ENCODE measurements at places on chromosomes 5 and 9.

DNA sequence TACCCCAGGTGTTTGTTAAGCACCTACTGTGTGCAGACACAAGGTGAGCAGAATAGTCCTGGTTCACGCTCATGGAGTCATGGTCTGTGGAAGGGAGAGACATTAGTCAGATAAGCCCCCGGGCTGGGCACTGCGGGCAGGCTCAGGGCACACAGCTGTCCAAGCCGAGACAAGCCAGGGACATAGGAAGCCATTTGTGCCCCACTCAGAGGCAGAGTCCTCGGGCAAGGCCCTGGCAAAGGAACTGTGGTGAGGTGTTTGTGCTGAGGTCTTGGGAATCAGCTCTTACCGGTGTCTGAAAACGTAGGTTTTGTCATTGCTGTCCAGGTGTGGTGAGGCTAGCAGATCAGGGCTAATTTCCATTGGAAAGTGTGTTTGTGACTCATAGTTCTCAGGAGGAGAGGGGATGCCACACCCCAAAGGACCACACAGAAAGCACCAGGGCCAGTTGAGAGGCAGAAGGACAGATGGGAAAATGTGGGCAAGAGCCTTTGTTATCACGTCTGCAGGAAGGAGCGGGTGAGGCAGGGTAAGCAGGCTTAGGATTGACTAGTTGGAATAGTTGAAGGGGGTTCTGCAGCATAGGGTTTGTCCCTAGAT is 46.1 kb upstream of the NEURL1B start:
- no peak for DNase-seq

DNA sequence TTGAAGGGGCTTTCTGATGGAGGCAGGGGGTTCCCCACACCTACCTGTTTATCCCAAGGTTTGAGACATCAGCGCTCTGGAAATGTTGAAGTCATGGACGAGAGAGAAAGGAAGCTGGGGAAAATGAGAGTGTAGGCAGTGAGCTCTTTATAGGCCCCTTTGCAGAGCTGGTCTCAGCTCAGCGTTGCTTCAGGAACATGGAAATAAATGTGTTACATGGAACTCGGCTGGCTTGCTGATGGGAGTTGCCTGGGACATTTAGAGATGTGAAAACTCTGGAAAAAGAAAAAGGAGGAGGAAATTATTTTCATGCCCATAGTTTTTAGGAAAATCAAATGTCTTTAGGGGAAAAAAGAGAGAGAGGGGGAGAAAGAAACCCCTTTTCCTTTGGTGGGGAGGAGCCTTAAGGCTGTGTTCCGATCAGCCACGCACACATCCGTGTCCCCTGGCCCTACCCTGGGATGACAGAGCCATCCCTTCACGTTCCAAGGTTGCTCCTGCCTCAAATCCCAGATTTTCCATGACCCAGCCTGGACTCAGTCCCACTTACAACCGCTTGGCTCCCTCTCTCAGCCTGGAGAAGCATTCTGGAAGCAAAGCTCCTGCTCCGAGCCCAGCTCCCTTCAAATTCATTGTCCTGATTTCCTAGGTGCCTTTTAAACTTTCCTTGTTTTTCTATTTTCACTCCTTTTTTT is 78.3 kb downstream of the COL27A1 start:
- DNase-seq: no peak

- DNase-seq: no peak
Observed at GRCh38 chr9:136625101-136626065, 37.3 kb upstream of the EGFL7 start.

DNA sequence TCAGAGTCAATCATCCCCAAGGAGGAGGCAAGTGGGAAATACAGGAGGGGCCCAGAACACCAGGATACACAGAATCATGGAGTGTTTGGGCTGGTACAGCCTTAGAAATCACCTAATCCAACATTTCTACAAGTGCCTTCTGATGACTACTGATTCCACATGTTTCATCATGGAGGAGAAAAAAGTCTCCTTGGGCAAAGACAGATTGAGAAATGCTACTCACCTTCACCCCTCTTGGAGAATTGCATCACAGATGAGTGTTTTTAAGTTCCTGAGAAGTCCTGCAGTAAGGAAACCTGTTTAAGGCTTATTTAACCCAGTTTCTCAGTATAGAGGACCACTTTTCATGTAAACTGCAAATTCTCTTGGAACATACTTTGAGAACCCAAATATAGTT is 2.2 kb upstream of the SLIT3 start:
- DNase-seq: no peak

DNA sequence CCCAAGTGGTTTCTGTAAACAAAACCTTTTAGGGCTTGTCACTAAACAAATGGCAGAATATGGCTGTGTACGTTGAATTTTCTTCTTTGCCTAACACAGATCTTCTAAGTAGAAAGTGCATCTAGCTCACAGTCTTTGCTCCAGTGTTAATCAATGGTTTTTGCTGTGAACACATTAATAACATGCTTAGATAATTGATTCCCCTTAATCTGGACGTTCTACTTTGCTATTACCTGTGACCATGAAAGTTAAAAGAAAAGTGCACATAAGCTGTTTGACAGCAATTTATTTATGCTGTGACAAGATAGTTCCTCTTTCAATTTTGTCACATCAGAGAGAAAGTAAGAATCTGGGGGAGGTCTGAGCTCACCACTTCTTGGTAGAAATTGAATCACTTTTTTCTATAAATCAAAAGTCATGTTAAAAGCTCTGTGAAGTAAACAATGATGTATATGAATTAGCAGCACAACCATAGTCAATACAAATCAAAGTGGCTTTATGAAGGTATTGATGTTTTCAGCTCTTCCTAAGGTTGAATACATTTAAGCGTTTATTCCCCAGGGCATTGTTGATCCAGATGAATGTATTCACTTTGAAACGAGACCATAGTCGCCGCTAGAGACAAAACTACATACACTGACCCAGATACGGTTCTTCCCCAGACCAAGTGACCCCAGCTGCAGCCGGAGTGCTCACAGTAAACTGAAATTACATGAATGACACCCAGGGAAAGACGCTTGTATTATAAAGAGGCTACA is 174.6 kb upstream of the ZNF608 start:
- no peak for DNase-seq

- DNase-seq: no peak
Observed at GRCh38 chr5:109373932-109374331, 35.8 kb downstream of the PJA2 start.

DNA sequence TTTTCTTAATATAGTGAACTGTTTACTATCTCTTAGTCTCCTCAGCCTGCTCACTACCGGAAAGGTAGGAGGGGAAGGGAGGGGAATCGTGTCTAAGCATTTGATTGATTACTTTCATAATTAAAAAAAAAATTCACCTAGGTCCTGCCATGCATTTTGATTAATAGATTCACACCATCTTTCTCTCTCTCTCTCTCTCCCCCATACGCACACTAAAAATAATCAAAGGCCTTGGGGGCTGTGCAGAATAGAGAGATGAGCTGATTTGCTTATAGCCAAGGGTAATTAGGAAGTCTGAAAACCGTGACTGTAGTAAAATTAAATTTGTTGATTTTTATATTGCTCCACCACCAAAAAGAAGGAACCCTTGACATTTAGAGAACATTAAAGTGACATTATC is 49.6 kb downstream of the CD180 start:
- DNase-seq: no peak

DNA sequence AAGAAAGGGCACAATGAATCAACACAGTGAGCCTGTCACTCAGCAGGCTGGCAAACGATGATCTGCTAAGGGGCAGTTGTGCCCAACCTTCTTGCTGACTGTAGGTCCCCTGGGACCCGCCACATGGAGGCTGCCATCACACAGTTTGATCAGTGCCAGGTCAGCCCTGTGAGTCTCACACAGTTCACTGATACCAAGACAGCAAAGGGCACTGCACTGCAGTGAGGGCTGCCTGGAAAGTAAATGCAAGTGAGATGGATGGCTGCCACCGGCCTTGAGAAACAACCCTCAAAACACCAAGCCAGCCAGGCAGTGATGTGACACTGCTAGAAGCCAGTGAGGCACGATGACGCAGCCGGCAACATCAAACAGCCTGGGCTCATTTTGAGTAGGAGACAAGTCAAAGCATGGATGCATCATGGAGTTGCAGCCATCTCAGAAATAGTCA is 30.3 kb downstream of the FOXD1 start:
- no peak for DNase-seq

DNA sequence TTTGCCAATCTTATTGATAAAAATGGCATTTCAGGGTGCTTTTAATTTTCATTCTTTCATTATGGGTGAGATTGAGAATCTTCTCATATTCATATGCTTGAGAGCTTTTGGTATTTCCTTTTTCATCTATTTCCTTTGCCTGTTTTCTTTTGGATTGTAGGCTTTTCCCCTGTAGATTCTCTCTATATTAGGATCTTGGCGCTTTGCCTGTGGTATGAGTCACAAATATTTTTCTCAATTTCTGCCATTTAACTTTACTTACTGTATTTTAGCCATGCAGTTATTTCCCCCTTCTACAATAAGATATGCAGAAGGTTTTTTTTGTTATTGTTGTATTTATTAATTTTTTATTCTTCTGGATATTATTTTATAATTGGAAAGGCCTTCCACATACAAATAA is 21.5 kb upstream of the KLF9 start:
- no peak for DNase-seq

- no peak for DNase-seq
Observed at GRCh38 chr5:32646061-32646969, 61.0 kb downstream of the SUB1 start.

DNA sequence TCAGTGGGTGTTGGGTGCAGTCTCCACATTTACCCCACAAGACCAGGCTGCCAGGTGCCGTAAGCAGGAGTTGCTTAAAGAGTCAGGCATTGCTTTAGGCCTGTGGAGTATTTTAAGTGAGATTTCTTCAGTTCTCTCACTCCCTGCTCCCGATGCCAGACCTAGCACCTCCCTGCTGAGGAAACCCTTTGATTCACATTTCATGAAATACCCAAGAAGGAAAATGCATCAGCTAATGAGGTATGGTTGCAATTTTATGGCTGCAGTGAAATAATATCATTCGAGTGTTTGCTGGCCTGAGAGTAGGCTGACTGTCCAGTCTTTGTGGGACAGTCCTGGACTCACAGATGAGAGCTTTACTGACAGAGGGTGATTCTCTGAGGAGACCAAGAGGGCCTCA is 67.4 kb upstream of the CTSL start:
- DNase-seq: no peak

GRCh38 chr9:112283582-112284253 is 49.7 kb downstream of the PTBP3 start:
- no peak for DNase-seq

DNA sequence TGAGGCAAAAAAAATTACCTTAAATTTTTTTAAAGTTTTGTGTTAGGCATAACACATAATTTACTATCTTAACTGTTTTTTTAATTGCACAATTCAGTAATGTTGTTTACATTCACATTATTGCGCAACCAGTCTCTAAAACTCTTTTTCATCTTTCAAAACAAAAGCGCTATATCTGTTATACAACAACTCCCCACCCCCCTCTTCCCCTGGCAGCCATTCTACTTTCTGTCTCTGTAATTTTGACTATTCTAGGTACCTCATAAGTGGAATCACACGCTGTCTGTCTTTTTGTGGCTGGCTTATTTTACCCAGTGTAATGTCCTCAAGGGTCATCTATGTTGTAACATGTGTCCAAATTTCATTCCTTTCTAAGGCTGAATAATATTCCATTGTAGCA is 241.5 kb upstream of the DMRT1 start:
- no peak for DNase-seq

- no peak for DNase-seq
Observed at GRCh38 chr9:137755261-137755927, 122.2 kb upstream of the CACNA1B start.

- DNase-seq: no peak
Observed at GRCh38 chr9:28720746-28721145, 1147.5 kb upstream of the C9orf72 start.

DNA sequence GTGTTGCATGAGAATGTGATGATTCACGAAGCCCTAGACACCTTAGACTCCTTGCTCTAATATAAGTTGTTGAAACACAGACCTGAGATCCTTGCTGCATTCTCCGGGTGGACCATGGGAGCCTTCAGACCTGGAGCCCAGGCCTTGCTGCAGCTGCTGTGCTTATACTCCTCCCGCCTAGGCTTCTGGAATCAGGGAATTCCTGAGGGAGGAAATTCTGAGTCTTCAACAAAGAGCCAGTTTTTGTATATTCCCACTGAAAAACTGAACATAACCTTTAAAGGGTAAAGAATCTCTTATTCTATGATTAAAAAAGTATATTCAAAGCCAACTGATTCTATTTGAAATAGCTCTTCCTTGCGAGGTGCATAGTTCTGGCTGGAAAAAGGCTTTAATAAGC is 245.1 kb upstream of the ELAVL2 start:
- no peak for DNase-seq

DNA sequence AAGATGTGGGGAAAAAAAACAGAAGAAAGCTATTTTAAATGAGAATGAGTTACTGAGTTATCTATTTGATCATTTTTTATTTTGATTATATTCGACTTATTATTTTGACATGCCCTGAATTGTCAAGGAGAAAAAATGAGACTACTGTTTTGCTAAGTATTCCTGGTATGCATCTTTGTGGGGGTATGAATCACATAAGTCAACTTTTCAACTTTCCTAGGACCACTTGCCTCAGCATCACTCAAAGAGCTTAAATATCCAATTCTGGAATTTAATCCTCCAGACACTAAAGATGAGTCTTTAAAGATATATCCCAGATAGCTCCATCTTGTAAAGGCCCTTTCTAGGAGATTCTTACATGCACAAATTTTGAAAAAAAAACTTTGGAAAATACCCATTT is 17.4 kb upstream of the SPDL1 start:
- DNase-seq: no peak

GRCh38 chr5:67730917-67731474 is 484.6 kb upstream of the PIK3R1 start:
- DNase-seq: no peak

GRCh38 chr5:2024986-2025721 is 142.4 kb upstream of the IRX4 start:
- no peak for DNase-seq

DNA sequence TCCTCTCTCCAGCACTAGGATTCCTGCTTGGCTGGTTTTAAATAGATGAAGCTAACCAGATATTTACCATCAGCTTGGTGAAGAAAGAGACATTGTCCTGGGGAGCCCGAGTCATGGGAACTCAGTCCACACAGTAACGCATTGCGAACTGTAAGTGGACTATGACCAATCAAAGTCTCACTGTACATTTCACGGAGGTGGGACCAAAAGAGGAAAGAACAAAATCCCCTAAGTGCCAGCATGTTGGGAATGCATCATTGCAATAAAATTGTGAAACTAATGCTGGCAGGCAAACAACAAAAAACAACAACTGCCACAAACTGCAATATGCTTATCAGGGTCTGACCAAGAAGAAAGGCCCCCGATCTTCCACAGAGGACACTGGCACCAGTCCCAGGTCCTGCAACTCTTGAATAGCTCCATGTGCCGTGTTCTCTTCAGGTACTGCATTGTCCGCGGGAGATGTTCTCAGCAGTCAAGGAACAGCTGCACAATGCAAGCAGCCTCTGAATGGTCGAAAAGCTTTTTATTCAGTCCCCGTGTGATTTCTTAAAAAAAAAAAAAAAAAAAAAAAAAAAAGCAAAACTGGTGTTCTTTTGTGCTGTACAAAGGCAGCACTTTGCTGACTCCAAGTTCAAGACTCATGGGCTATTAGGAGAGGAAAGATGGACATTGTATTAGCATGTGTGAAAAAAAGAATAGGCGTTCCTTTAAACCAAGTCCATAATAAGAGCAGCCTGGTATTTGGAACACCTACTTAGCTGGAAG is 38.1 kb downstream of the SEMA6A start:
- DNase-seq: no peak

All from AG09309 (cell line).